Smooth muscle cell of the coronary artery (primary cell): ENCODE measurements at places on chromosomes 3 and 15. TPM values are rescaled to one million over a fixed set of nuclear protein-coding genes. Genes with fewer than 3 reads are reported as not detected.

The ANKUB1 gene
- not detected in 2 replicates for total RNA-seq

The ARHGAP11A gene
- total RNA-seq: 6.5 and 12.5 TPM in 2 replicates

The OR5H2 gene
- total RNA-seq: not detected in 2 replicates

The CPNE4 gene
- not detected in 2 replicates for total RNA-seq

The TRPM1 gene
- total RNA-seq: not detected in 2 replicates

The SLC24A1 gene
- total RNA-seq: 1.8 and 5.1 TPM in 2 replicates

The CCK gene
- 0.30 and 1.1 TPM in 2 replicates for total RNA-seq

The TTLL13 gene
- 0.12 TPM in 1 of 2 replicates, not detected in the other for total RNA-seq

The LSAMP gene
- 0.23 and 4.1 TPM in 2 replicates for total RNA-seq

The SRP14 gene
- total RNA-seq: 135 and 296 TPM in 2 replicates

The PLA2G4B gene
- 0.53 and 1.6 TPM in 2 replicates for total RNA-seq

The HTR3E gene
- not detected in 2 replicates for total RNA-seq

The ASB14 gene
- total RNA-seq: 0.12 TPM in 1 of 2 replicates, not detected in the other

The SOX14 gene
- total RNA-seq: not detected in 2 replicates

The RHCG gene
- 0.12 TPM in 1 of 2 replicates, not detected in the other for total RNA-seq

The PLD1 gene
- total RNA-seq: 13.1 and 24.2 TPM in 2 replicates

The KIF7 gene
- 10.7 and 13.2 TPM in 2 replicates for total RNA-seq

The HRG gene
- total RNA-seq: not detected in 2 replicates

The GABRR3 gene
- total RNA-seq: not detected in 2 replicates

The RPL35A gene
- 427 and 811 TPM in 2 replicates for total RNA-seq
